ENCODE measurements at places on chromosomes 16 and 17.

- peak overlapping the region; percentile 88 for H3K4me3 ChIP-seq
- peaks cover 31% of the 10 kb centered on the region for H3K4me1 ChIP-seq
- H3K36me3 ChIP-seq = peaks cover 58% of the 10 kb centered on the region
- no peaks in the 10 kb centered on the region for H3K27me3 ChIP-seq
- H3K27ac ChIP-seq = peak overlapping the region; percentile 87
These were observed 540 bp downstream of the PPP4C start for GRCh38 chr16:30076276-30076791.

GRCh38 chr17:79561486-79562133, 49.2 kb downstream of the RBFOX3 start:
- H3K27ac ChIP-seq = no peak overlapping the region
- peaks cover 3% of the 10 kb centered on the region for H3K36me3 ChIP-seq
- H3K27me3 ChIP-seq = peaks cover 31% of the 10 kb centered on the region
- no peak for DNase-seq
- peaks cover 2% of the 10 kb centered on the region for H3K4me1 ChIP-seq

- H3K27ac ChIP-seq = no peak overlapping the region
- no peaks in the 10 kb centered on the region for H3K4me1 ChIP-seq
- H3K36me3 ChIP-seq = no peaks in the 10 kb centered on the region
- DNase-seq = peak; percentile 55
- H3K4me3 ChIP-seq = no peak overlapping the region
These were observed 65.0 kb downstream of the MMD start for GRCh38 chr17:55356434-55357328.

- no peaks in the 10 kb centered on the region for H3K4me1 ChIP-seq
- peaks cover 13% of the 10 kb centered on the region for H3K27me3 ChIP-seq
- H3K36me3 ChIP-seq = no peaks in the 10 kb centered on the region
- no peak overlapping the region for H3K4me3 ChIP-seq
- no peak for DNase-seq
These were observed 41.6 kb upstream of the IRX6 start for GRCh38 chr16:55282441-55282840.

DNA sequence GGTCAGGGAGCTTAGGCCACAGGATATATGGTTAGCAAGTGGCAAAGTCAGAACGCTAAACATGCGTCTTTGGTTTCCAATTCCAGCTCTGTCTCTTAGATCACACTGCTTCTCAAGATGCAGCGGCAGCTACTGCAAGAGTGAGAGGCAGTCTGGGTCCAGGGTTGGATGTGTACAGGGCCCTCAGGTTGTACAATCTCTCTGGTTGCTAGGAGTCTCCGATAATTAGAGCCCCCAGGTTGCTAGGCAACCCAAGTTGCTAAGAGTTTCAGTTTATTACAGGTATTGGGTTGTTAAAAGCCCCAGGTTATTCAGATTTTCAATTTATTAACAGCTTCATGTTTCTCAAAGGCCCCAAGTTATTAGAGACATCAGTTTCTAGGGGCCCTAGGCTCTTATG, 15.5 kb upstream of the SPACA3 start:
- H3K4me1 ChIP-seq = no peaks in the 10 kb centered on the region
- no peaks in the 10 kb centered on the region for H3K36me3 ChIP-seq
- H3K27me3 ChIP-seq = peaks cover 17% of the 10 kb centered on the region

DNA sequence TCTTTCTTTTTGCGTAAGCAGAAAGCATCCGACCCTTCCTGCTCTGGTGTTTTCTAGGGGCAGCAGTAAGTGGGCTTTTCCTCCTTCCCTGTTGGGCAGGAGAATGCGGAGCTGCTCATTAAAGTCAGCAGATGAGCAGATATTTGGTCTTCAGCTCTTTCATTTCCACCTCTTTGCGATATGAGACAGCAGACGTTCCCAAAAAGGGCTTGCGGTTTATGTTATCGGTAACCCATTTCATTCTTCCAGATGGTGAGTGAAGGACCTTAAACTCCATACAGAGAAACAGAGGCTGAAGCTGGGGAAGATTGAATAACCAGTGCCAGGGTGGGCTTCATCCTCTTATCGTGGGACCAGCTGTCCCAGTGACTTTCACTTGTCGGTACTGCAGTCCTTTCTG, 40.7 kb downstream of the KSR1 start:
- DNase-seq = no peak
- H3K36me3 ChIP-seq = peaks cover 9% of the 10 kb centered on the region
- H3K27me3 ChIP-seq = no peaks in the 10 kb centered on the region
- no peak overlapping the region for H3K4me3 ChIP-seq
- H3K27ac ChIP-seq = peak overlapping the region; percentile 31
- H3K4me1 ChIP-seq = peaks cover 36% of the 10 kb centered on the region

DNA sequence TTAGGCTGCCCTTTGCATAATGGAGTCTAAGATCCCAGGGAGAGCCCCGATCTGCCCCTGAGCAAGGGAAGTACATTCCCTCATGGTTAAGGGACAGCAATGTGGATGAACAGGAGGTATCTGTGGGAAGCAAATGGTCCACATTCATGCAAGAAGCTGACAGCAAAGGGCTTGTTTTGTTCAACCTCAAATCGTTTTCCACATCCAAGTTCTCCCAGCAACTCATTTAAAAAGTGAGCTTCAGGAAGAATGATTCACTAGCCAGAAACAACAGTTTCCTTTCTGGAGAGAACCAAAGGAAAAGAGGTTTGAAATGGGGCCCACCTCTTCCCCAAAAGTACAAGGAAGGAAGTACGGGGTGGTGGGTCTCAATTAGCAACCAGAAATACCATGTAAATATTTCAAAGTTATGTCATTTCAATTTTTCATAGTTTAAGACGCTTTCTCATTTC, 9.4 kb downstream of the HSPB9 start:
- no peaks in the 10 kb centered on the region for H3K27me3 ChIP-seq
- no peak overlapping the region for H3K4me3 ChIP-seq
- no peak for DNase-seq
- peaks cover 34% of the 10 kb centered on the region for H3K4me1 ChIP-seq
- H3K36me3 ChIP-seq = peaks cover 50% of the 10 kb centered on the region

DNA sequence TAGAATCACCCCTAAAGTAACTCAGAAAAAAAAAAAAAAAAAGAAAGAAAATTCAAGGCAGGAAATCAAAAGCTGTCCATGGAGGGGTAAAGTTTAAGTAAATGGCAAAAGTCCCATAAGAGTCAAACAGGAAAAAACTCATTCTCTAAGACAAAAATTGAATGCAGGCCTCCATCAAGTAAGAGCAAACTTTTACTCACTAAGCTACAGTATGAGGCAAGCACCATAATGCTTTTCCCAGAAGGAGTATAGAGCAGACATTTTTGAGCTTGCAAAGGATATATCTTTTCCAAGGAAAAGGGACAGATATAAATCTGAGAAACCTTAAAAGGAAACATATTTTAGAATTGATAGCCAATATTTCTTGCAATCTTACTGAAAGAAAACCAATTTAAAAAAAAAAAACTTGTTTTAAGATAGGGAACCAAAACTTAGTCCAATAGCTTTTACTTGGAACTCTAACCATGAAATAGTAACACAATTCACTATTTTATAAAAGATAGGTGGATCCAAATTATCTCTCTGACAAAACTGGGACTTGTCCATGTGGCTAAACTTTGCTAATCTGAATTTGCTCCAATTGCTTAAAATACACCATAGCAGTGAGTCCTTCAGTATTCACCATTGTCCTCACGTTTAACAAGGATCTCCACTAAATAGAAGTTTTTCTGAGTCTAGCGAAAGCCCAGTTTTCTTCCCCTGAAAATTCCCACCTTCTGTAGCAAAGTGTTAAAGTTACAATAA, 99.8 kb downstream of the CDH11 start:
- H3K27me3 ChIP-seq = no peaks in the 10 kb centered on the region
- H3K4me3 ChIP-seq = no peak overlapping the region
- no peaks in the 10 kb centered on the region for H3K4me1 ChIP-seq
- no peaks in the 10 kb centered on the region for H3K36me3 ChIP-seq

DNA sequence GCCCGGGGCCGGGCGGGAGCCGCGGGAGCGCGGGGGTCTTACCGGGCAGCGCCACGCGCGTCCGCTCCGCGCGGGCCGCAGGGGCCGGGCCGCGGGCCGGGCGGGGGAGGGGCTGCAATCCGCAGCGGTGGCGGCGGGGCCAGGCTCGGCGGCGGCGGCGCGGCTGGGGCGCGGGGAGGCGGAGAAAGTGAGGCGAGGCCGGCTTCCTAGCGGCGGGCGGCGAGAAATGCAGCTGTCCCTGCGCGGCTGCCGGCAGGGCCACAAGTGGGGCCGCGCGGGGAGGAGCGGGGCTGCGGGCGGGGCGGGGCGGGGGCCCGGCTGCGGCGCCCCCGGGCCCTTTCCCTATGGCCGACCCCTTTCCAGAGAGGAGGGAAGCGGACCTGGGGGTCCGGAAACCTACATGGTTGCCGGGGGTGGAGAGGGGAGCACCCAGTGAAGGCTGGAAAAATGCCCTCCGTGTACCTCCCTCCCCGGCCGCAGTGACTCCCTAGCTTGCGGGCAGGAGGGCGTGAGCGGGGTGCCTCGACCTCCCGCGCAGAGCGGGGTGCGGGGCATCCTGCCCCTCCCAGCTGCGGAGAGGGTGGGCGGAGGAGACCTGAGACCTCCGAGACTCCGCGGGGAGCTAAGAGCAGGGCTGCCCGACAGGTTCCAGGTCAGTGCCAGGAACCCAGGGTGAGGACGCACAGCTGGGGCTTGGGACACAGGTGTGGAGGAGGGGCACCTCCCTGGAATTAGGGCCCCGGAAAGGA, at the start of gene CUEDC1:
TSS of gene CUEDC1 (minus strand) at position 230 of the 749 bp plus-strand sequence. CDS start 69,848 bp downstream, outside the sequence.
- DNase-seq = peak; percentile 51
- peaks cover 30% of the 10 kb centered on the region for H3K4me1 ChIP-seq
- peaks cover 10% of the 10 kb centered on the region for H3K36me3 ChIP-seq
- H3K27ac ChIP-seq = peak within 1 kb of the TSS; percentile 22
- peak within 1 kb of the TSS; percentile 80 for H3K4me3 ChIP-seq

DNA sequence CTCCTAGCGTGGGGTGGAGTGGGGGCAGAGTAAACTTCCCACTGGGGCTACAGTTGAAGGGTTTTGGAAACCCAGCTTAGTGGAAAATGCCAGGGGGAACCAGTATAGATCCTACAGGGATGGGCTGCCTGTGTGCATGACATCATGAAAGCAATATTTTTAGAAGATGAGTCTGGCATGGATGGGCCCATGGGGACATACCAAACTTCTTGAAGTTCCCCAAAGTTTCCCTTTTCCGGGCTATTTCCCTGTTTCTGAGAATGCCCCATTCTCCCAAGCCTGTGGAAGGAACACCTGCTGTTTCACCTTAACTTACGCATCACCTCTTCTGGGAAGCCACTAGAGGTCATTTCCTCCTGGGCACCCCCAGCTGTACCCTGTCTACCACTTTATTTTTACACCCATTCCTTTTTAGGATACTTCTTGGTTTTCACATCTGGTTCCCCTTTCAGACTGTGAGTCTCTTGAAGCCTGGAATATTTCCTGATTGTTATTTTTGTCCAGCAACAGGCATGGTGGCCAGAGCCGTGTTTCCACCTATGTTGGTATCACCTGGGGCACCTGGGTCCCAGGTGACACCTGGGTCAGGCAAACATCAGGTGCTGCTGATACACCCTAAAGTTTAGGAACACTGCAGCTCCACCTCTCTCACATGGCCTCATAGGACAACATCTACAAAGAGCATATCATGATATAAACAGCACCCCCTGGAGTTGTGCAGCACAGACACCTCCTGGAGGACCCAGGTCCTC, 9.8 kb downstream of the SOCS3 start:
- peaks cover 11% of the 10 kb centered on the region for H3K36me3 ChIP-seq
- H3K4me1 ChIP-seq = peaks cover 45% of the 10 kb centered on the region
- no peaks in the 10 kb centered on the region for H3K27me3 ChIP-seq
- DNase-seq = no peak
- peak overlapping the region; percentile 81 for H3K27ac ChIP-seq

GRCh38 chr16:20175358-20175757, 101.7 kb upstream of the GPR139 start:
- no peaks in the 10 kb centered on the region for H3K4me1 ChIP-seq
- no peaks in the 10 kb centered on the region for H3K36me3 ChIP-seq
- DNase-seq = no peak
- H3K27me3 ChIP-seq = peaks cover 10% of the 10 kb centered on the region
- H3K27ac ChIP-seq = no peak overlapping the region

- no peaks in the 10 kb centered on the region for H3K27me3 ChIP-seq
- no peaks in the 10 kb centered on the region for H3K36me3 ChIP-seq
- H3K27ac ChIP-seq = no peak overlapping the region
- DNase-seq = no peak
- no peaks in the 10 kb centered on the region for H3K4me1 ChIP-seq
These were observed 7.7 kb upstream of the MPRIP start for GRCh38 chr17:17034496-17035075.

DNA sequence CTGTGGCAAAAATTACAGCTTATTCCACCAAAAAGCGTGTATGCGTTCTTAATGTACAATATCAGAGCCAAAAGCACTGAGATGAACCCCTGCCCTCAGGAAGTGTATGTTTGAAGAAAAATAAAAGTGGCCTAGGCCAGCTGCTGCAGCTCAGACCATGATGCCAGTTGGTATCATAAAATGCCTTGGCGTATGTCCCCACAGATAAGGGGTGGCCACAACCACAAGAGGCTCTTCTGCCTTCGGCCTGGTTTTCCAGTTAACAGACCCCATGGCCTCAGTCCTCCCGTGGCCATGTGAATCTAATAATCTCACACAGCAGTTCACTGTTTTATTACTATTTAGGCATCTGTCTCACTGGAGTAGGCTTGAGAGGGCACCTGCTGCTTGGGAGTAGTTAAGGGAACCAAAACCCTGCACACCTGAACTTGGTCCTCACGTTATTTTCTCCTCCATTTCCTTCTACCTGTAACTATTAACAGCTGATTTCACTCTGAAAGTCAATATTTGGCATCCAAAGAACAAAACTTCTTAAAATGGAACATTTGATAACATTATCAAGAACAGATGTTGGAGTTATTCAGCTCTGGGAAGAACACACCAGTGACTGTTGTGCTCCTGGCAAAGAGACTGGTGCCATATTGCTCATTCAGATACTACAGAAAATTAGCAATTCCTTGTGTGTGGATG, 34.8 kb upstream of the ERN1 start:
- no peak for DNase-seq
- H3K4me3 ChIP-seq = no peak overlapping the region
- peaks cover 5% of the 10 kb centered on the region for H3K36me3 ChIP-seq
- H3K4me1 ChIP-seq = no peaks in the 10 kb centered on the region

- H3K27ac ChIP-seq = no peak overlapping the region
- peaks cover 35% of the 10 kb centered on the region for H3K27me3 ChIP-seq
- H3K36me3 ChIP-seq = no peaks in the 10 kb centered on the region
- no peak for DNase-seq
These were observed 22.1 kb upstream of the PHF12 start for GRCh38 chr17:28973425-28973824.

DNA sequence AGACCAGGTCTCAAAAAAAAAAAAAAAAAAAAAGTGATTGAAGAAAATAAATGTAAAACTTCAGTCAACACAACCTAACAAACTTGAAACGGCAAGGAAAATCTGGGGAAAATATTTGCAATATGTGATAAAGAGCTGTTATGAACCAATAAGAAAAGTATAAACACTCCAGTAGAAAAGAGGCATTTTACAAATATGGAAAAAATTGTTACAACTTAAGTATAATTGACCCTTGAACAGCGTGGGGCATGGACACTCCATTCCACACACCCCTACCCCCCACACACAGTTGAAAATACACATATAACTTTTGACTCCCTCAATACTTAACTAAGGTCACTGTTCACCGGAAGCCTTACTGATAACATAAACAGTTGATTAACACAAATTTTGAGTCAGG, 20.7 kb downstream of the MFSD11 start:
- no peak overlapping the region for H3K27ac ChIP-seq
- no peak overlapping the region for H3K4me3 ChIP-seq
- H3K4me1 ChIP-seq = peaks cover 1% of the 10 kb centered on the region
- H3K27me3 ChIP-seq = no peaks in the 10 kb centered on the region
